ENCODE measurements at places on chromosomes 13 and 19.
A peak's percentile ranks its signal among the peaks of the same experiment; 100 is the strongest.

DNA sequence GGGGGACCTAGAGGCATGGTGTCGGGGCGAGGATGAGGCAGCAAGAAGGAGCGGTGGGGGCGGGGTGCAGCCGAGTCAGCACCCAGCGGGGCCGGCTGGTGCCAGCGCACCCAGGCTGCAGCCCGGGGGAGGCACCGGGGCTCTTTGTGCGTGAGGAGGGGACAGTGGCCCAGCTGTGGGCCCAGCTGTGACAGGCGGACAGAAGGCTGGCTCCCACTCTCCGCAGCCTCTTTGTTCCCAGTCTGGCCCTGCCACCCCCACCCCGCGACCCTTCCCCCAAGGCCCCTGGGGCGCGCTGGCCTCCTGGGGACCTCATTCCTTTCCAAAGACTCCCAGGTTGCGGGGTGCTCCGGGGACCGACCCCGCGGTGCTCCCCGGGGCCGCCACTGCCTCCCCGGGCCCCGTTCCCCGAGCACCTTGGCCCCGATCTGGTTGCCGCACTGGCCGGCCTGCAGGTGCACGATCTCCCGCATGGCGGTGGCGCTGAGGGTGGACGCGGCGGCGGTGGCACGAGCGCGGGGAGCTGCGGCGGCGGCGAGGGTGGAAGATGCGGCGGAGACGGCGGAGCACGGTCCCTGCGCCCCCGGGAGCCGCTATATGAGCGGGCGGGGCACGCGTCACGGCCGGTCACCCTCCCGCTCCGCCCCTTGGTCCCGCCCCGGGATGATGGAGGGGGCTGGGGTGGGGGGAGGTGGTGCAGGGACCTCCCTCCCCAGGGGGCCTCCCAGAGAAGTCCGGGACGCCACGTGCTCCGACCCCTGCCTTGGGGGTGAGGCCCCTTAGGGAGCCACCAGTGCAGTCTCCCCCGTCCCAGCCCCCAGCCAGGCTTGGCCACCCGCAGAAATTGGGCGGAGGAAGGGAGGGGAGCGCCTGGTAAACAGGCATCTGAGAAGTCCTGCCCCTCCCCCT, at the start of gene TUBB4A:
Gene TUBB4A, minus strand, starts transcription at position 570 of the 909 bp plus-strand sequence. Its CDS starts 97 bp downstream, at position 473.
- peak; percentile 32 for DNase-seq

DNA sequence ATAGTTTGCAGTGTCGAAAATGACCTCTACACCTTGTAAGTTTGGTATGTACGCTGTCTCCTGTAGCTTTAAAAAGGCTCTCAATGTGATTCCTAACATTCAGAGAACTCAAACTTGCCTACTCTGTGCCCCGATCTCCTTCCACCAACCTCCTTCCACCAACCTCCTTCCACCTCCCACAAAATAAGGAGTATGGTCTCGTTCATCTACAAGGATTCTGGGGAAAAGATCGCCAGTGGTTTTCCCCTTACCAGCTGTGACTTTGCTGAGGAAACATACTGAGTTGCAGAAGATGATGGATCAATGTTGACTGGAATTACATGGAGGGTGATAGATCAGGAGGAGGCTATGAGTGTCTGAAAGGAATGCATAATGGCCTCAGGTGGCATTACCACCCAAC, 16.0 kb downstream of the MYO16 start:
- no peak for DNase-seq

DNA sequence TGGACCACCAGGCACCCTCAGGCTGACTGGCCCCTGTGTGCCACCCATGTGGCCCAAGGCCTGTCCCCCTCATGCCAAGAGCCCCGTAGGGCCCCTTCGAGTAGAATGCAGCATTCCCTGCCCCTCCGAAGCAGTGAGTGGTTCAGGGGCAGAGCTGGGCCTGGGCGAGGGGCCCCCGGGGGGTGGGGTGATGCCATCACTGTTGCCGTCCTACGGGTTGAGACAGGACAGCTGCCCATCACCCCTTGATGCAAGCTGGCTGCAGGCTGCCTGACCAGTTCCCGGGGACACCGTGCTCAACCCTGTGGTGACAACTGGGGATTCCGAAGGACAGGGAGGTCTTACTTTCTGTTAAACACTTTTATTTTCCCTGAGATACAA, 4.7 kb downstream of the SBNO2 start:
- DNase-seq = no peak

GRCh38 chr13:35646056-35646774, 169.7 kb upstream of the MAB21L1 start:
- DNase-seq = no peak

- no peak for DNase-seq
Observed at GRCh38 chr19:31451686-31452330, 102.6 kb upstream of the TSHZ3 start.

DNA sequence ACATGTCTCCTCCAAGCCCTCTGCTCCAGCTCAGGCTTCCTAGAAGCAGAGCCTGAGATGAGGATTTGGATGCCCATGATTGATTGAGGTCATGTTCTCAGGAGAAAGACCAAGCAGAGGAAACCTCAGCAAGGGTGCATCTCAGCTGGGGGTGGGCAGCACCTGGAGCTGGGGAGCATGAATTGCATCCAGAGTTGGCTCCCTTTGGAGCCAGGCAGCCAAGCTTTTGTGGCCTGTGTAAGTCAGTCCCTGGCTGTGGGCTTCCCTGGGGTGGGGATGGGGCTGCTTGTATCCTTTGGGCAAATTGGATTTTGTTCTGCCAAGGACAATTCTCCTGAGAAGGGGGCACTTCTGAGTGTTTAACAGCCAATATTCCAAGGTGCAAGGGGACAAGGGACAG, 91.5 kb upstream of the WASF3 start:
- DNase-seq = no peak

- DNase-seq = no peak
Observed at GRCh38 chr13:23322353-23323336, 110.9 kb downstream of the SACS start.

DNA sequence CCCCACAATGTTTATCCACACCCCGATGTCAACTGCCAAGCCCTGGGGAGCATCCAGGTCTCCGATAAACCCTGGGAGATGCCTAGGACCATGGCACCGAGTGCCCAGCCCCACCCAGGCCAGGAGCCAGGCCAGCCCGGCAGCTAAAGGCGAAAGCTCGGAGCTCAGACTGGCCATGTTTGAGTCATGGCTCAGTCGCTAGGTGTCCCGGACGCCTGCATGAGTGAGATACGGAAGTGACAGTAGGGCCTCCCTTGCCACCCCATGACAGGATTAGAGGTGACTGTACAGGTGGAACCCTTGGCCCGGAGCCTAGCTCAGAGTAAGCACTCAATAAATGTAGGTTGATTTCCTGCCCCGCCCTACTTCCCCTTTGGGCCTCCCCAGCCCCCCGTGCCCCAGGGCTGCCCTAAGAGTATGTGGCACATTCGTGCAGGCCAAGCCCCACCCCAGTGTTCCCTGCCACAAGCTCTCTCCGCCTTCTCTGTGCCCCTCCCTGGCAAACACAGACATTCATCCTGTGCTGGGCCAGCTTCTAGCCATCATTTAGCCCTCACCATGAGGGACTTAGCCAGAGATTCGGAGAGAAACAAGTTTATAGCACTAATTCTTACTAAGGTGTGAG, 5.8 kb upstream of the TPM4 start:
- DNase-seq = peak; percentile 77

- DNase-seq = no peak
Observed at GRCh38 chr19:58474997-58475713, 997 bp upstream of the ZNF446 start.

DNA sequence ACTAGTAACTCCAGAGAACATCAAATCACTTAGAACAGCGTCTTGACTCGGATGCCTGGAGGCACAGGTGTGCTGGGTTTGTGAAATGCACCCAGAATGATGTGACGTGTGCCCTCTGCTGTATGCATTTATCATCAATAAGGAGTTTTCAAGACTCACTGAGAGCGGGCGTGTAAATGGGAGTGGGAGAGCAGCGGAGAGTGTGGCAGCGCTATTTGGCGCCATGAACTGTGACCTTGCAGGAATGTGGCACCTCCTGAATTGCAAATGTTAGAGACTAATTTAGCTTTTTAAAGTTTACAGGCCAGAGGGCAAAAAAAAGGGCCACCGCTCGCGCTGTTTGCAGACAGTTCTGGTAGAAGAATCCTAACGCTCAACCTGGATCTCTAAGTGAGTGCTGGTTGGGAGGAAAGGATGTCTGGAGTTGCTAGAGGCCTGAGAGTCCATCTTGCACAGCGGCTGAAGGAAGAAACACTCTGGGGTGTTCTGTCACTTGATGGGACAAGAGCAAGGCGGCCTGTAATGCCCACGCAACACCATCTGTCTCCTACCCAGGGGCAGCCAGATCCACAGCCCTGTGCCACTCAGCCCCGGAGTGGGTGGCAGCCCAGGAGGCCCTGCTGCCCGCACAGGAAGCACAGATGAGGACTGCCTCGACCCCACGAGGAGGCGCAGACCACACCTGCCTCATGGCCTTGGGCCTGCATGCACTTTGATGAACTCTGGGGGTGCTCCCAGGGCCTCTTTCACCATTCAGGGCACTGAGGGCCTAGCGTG, 19.7 kb downstream of the RANBP3 start:
- DNase-seq = no peak

- no peak for DNase-seq
Observed at GRCh38 chr13:32323912-32324311, 8.6 kb downstream of the BRCA2 start.

DNA sequence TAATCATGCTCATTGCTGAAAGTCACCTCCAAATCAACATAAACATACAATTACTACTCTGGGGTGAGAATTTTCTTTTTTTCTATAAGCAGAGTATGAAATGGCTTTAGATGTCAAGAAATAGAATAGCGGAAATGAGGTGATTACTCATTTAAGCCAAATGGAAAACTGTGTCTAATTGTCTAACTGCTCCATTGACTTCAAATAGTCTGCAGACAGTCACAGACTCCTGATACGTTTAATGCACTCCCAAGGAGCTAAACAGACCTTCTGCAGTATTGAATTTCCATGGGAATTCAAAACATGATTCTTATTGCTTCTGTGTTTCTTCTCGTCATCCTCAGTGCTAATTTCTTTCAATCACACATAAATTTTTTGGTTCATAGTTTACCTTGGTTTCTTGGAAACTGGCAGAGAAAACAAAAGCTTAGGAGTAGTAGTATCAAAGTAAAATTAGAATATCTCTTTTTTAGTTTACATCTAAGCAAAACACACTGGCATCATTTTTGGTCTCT, 865.2 kb upstream of the SLC10A2 start:
- DNase-seq = no peak

GRCh38 chr19:33177417-33177979, 16.6 kb upstream of the LRP3 start:
- DNase-seq = no peak

All from NB4 (cell line).